Stimulated activated CD8-positive, alpha-beta memory T cell treated with anti-CD3 and anti-CD28 coated beads, Interleukin-4, amount 100 ng/mL, for 1 hour (primary cell): ENCODE measurements at places on chromosomes 2 and 18.

GRCh38 chr2:205002390-205002789 lies 457.1 kb downstream of the PARD3B start:
- DNase-seq: no peak

- no peak for DNase-seq
Observed at GRCh38 chr2:223197046-223197445, 145.1 kb downstream of the KCNE4 start.

- DNase-seq: no peak
Observed at GRCh38 chr2:214695789-214696188, 113.7 kb downstream of the BARD1 start.

GRCh38 chr2:20674974-20675679 lies 8.2 kb downstream of the GDF7 start:
- DNase-seq: no peak

- no peak for DNase-seq
Observed at GRCh38 chr2:193539188-193539587, 1344.5 kb upstream of the TMEFF2 start.
